ENCODE measurements at places on chromosomes 11 and 22.

DNA sequence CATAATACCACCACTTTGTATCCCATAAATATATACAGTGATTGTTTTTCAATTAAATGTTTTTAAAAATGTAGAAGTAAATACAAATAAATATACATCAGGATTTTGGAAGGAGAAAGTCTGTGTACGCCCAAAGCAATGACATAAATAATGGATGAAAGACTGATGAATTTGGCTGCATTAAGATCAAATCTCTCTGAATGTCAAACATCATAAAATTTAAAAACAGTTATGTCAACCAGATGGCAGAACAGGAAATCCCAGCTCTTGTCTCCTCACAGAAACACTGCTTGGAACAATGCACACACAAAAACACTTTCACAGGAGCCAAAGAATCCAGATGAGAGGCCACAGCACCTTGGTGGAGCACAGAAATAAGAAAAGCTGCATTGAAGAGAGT is 332.9 kb downstream of the NTM start:
- no peak for DNase-seq

GRCh38 chr11:1502954-1503707 is 16.6 kb upstream of the MOB2 start:
- no peak for DNase-seq

- DNase-seq, result peak; percentile 8
Measured at GRCh38 chr22:17131686-17132085, 10.5 kb upstream of the TMEM121B start.

GRCh38 chr11:134531327-134532130 is 119.5 kb upstream of the B3GAT1 start:
- DNase-seq, result no peak

DNA sequence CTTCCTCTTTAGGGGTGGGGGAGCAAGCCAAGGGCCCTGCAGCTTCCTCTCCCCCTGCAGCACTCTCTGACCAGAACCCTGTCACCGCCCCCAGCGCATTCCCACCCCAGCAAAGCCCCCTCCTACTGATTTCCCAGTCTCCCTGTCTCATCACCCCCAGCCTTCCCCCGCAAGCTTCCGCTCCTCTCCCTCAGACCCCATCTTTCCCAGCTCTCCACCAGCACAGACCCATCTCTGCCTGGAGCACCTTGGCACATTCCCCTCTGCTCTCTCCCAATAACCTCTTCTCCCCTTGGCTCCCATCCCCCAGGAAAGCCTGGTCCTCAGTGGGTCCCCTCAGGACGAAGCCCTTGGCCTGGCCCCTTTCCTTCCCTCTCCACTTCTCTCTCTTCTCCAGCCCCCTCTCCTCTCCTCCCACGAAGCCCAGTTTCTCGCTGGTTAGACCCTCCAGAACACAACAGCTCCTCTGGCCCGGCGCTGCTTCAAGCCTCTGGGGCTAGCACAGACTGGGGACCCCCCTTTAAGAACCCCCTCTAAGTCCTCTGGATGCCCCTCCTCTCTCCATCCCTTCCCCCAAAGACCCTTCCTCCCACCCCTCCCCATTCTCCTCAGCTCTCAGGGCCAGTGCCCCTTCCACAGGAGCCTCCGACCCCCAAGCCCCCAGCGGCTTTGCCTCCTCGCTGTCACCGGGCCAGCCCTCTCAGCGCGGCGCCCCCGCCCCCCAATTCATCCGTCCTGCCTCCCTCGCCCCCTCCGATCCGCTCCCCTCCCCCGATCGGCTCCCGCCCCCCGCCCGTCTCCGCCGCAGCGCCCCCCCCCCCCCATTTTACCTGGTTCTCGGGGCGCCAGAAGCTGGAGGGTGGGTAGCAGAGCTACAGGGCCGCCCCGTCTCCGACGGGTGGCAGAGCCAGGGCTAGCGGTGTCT is 594 bp downstream of the NRXN2 start:
- no peak for DNase-seq

DNA sequence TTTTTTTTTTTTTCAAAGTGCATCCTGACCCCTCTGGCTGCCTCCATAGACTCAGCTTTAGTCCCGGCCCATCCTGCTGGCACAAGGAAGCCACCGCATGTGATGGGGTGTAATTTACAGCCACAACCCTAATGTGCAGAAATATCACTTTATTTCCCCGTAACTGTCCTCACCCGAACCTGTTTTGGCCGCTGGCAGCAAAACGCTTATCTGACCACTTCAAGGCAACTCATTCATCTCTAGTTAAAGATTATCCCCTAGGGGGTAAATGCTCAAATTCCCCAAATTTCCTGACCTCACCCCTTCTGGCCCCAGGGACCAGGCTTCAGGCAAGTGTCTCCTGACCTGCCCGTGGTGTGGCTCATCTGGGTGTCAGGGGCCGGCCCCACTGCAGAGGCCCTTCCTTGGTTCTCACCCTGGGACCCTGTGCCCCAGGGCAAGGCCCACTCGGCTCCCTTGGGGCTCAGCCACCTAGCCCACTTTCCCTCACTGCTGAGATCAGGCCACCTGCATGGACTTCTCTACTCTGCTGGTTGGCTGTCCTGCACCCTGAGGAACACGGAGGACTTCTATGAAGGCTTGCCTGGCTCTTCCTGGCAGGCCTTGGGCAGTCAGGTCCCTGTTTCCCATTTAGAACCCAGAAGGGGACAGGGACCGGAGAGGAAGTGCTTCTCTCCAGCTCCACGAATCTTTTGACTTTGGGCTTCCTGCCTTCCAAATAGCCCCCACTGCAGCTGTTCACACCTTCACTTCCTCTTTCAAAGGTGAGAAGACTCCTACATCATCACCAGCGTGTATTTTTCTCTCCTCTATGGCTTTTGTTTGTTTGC is 53.3 kb downstream of the WNT11 start:
- DNase-seq, result no peak

GRCh38 chr22:30178181-30179126 is 68.1 kb downstream of the LIF start:
- DNase-seq, result no peak

DNA sequence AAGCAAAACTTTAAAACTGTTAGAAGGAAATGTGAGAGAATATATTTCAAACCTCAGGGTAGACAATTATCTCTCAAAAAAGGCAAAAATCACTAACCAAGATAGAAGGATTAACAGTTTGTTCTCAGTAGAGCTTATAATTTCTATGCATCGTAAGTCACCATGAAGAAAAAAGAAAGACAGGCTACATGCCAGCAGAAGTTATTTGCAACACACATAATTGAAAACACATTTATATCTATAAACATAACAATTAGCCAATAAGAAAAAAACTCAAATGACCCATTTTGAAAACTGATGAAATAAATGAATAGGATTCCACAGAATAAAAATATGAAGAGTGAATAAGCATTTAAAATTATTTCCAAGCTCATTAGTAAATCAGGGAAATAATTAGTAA is 24.4 kb upstream of the SNX19 start:
- no peak for DNase-seq

GRCh38 chr11:45253640-45254039 is 32.5 kb downstream of the SYT13 start:
- DNase-seq, result no peak

DNA sequence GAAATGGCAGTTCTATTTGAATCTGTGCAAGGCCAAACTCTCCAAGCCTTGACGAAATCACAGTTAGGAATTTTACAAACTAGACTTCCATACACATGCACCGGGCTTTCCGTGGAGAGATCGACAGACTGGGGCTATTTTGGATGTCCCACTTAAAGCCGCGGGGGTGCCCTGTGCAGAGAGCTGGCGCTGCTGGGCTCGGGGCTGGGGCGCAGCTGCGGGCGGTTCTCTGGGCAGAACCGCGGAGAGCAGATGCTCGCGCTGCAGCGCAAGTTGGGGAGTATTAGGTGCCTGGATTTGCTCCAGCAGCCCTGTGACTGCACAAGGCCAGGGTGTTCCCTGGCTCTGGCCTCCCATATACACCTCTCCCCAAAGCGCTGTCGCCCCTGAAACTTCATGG is 67.2 kb downstream of the SPATA19 start:
- DNase-seq, result no peak

DNA sequence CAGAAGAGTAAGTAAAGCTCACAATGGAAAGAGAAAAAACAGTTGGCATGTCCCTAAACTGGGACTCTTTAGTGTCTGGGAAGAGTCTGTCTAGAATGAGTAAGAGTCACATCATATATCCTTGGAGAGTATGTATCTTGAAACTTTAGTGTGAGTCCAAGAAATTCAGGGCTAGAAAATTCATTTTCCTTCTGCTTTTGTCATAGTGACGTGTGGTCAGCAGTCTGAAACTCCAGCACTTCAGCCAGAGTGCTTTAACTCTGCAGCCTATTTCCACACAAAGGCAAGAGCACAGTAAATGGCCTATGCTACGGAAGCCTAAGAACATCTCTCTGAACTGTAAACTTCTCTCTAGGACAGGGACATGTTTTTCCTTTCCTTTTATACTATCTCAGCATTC is 174.1 kb downstream of the FAM181B start:
- no peak for DNase-seq

DNA sequence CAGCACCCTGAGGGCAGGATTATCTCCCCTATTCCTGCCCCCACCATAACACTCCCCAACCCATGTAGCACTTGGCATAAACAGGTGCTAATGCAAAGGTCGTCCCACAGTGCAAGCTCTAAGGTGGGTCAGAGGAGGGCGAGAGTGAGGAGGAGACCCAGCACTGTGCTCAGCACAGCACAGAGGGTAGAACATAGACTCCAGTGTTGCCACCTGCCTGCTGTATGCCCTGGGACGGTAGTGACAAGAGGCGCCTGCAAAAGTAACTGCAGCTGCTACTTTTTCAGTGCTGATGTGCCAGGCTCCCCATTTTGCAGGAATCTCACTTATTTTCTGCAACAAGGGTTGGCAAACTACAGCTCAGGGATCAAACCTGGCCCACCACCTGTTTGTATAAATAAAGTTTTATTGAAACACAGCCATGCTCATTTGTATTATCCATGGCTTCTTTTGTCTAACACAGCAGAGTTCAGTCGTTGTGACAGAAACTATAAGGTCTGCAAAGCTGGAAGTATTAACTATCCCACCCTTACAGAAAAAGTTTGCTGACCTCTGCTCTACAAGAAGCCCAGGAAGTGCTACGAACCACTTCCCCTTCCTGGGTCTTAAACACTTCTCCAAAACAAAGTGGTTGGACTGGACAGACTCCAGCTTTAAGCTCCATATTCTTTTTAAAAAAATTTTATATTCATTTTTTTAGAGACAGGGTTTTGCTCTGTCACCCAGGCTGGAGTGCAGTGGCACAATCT is 16.9 kb upstream of the CDC42BPG start:
- no peak for DNase-seq

DNA sequence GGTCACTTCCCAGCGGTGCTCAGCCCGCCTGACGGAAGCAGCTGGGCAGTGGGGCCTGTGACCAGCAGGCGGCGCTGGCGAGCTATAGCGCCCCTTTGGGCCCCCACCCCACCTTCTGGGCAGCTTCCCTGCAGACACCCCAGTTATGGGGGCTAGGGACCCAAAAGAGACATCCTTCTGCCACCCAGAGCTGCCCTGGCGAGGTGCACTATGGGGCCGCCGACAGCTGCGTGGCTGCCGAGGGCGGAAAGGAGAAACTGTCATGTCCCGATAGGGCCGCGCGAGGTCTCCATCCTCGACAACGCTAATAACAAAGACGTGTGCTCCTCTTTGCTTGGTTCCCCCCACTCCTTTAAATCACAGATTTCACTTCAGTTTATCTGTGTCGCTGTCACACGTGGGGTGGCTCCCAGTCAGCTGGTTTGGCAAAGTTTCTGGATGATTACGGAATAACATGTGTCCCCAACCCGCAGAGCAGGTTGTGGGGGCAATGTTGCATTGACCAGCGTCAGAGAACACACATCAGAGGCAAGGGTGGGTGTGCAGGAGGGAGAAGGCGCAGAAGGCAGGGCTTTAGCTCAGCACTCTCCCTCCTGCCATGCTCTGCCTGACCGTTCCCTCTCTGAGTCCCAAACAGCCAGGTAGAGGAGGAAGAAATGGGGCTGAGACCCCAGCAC is 673 bp upstream of the MYO7A start:
- no peak for DNase-seq

GRCh38 chr11:77080643-77081210 is 14.0 kb downstream of the CAPN5 start:
- DNase-seq, result no peak

- no peak for DNase-seq
Measured at GRCh38 chr22:19783586-19784383, 23.2 kb downstream of the TBX1 start.

GRCh38 chr11:127622686-127623085 is 622.1 kb upstream of the KIRREL3 start:
- no peak for DNase-seq

- no peak for DNase-seq
Measured at GRCh38 chr22:17767233-17768065, 6.8 kb downstream of the BID start.

DNA sequence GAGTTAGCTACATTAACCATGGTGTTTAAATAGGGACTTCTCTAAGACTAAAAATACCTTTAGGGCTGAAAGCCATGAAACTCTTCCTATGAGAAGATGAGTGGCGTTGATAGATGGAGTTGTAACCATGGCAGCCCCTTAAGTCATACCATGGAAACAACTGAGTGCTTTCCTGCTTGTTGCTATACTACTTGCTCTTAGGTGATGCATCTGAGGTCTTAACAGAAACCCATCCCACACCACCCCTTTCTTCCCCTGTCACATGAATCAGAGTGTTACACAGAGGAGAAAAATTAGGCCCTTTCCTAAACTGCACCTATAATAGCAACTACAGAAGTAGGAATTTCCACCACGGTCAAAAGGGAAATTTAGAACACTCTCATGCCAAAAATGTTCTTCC is 64.3 kb upstream of the ZC3H12C start:
- no peak for DNase-seq

GRCh38 chr11:12087075-12088004 is 23.1 kb upstream of the MICAL2 start:
- no peak for DNase-seq

GRCh38 chr11:2815762-2816496 is 69.6 kb downstream of the CDKN1C start:
- DNase-seq, result no peak

DNA sequence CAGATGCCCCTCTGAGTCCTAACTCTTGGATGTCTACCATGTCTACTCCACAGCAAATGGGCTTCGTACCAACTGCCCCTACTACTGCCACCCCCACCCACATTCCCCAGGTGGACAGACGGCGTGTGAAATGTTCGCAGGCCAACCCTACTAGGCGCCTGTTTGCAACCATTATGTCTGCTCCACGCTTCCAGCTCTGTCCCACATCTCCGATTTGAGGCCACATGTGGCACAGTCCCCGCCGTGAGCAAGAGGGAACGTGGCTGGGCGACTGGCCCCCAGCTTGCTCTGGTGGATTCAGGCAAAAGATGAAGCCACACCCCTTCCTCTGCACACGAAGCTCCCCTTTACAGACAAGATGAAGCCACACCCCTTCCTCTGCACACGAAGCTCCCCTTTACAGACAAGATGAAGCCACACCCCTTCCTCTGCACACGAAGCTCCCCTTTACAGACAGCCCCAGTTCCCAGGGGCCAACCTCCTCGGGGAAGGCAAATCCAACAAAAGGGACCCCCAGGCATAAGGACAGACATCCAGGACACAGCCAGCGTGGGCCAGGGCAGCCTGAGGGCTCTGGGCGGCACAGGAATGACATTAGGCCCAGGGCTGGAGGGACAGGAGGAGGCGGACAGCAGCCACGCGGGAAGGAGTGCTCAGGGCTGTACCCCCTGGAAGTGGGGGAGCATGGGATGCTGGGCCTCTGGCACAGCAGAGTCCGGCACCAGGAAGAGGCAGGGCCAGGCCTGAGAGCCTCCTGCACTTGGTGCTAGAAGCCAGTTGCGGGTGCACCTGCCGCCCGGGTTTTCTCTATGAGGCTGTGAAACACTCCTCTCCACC is 106.2 kb downstream of the SHANK2 start:
- no peak for DNase-seq

All from NCI-H1417 treated with DMSO at 0.1 percent for 48 hours (cell line).